NCI-H748 treated with DMSO at 0.1 percent for 48 hours (cell line): ENCODE measurements at places on chromosomes 2 and 18.

- no peak for DNase-seq
Measured at GRCh38 chr2:232316461-232317330, 61.9 kb upstream of the ALPP start.

DNA sequence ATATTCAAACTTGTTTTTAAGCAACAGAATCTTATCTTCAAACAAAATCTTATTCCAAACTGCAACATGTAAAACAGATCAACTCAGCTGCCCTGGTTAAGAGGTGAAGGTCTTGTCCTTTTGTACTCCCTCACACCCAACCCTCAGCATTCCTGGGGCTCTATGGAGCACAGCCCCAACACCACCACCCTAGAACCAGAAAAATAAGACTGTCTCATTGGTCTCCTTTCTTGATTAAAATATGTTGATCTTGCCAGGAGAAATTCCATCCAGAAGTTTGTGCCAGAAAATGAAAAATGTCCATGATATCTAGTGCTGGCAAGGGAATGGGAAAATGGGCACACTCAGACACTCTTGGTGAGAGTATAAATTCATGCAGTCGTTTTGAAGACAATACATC is 62.1 kb upstream of the TMEM17 start:
- DNase-seq, result no peak

- no peak for DNase-seq
Measured at GRCh38 chr18:13892098-13892497, 23.2 kb downstream of the MC2R start.

DNA sequence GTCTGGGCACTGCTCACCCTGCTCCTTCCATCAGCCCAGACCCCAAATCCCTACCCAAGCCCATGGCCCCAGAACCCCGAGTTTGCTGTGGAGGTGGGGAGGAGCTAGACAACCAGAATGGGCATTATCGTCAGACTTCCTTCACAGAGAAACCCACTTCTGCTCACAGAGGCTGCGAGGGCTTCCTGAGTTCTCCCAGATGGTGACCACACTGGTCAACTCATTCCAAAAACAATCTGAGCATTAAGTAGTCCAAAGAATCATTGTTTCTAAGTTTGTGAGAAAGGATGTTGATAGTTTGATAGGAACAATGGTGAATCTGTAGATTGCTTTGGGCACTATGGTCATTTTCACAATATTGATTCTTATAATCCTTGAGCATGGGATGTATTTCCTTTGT is 60.2 kb downstream of the LRRC30 start:
- DNase-seq, result no peak

DNA sequence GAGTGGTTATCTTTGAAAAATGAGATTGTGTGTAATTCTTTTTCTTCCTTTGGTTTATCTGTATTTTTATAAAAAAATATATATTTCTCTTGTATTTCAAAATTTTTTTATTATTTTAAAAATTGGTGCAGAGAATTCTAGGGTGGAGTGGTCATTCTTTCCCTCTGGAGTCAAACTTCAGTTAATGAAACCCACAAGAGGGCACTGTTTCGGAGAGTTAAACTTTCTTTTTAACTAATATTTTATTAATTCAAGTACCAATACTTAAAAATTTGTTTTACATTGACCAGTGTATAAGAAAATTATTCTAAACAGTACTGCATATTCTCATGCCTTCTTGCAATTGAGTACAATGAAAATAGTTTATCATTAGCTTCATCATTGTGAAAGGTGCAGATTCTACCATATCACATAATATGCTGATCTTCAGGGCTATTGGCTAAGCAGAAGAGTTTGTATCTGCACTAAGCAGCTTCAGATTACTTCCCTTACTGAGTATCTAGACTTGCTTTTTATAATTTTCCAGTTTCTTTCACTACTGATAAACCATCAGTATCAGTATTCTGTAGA is 50.1 kb downstream of the HS1BP3 start:
- DNase-seq, result no peak

DNA sequence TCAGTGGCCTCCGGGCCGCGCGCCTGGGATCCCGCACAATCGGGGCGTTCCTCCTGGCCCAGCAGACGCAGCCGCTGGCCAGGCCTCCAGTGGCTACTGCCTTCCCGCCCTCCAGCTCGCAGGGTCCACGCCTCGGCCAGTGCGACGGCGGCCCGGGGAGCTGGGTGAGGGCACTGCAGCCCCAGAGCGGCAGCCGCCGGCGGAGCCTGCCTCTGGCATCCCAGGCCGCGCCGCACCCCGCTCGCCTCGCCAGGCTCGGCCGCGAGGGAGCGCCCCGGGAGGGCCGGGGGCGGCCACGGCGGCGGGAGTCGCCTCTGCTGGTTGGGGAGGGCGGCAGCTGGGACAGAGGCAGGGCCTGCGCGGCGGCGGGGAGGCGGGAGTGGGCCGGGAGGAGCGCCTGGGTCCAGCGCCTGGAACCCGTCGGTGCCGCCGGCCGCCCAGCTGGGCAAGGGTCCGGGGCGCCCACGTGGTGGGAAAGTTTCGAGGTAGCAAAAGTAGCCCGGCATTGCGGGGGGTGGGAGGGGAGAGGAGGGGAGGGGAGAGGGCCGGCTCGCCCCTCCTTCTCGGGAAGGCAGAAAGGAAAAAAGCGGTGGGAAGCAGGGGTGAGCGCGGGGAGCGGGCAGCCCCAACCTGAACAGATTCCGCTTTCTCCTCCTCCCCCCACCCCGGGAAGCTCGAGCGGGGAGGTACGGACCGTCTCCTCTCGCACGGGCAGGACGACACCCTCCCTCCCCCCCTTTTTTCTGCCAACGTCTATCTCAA is 1.5 kb upstream of the INHBB start:
- no peak for DNase-seq

DNA sequence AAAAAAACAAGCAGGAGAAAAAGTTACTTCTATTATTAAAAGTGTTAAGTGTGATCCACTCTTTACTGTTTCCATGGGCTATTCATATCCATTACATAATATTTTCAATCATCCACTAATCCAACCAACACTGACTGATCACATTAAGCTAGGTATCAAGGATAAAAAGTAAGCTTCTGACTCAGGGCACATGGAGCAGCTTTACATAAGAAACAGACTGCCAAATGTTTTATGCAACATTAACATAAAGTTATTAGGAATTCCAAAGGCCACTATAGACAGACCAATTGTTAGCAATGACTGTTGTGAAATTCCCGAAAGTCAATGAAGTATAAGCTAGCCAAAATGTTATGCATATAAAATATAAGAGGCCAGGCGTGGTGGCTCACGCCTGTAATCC is 277.6 kb downstream of the ZEB2 start:
- DNase-seq, result no peak

GRCh38 chr2:11592671-11593574 is 59.1 kb downstream of the GREB1 start:
- no peak for DNase-seq

DNA sequence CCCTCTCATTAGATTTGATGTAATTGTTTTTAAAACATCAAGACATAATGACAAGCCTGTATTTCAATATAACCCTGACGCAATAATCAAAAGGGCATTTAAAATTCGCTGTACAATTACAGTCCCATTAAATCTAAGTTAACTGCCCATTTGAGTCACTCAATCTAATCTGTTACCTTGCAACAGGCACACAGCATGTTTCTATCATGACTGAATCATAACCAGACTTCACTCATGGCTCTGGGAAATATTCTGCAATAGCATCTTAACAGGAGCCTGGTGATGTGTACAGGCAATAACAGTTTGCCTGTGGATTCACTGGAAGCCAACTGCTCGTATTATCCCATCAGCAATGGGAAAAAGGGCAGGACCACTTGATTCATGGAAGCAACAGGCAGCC is 142.3 kb upstream of the NCKAP5 start:
- DNase-seq, result no peak

GRCh38 chr2:16047701-16048100 is 107.4 kb downstream of the MYCN start:
- DNase-seq, result no peak

DNA sequence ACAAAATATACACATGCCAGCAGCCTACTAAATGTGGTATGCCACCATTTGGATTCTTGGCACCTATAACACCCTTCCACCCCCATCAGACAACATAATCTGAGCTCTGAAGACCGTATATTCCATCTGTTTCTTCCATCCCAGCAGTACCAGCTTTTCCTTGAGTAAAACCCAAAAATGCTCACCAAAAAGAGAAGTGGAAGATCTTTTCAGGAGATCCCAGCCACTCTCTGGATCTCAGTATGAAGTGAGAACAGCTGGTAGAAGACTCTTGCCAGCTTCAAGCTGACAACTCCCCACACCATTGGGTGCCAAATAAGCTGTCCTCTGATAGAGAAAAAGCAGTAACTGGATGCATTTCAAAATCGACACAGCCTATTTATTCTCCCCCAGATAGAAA is 22.6 kb downstream of the REG1B start:
- DNase-seq, result no peak

GRCh38 chr2:161273038-161273760 is 35.0 kb upstream of the PSMD14 start:
- DNase-seq, result peak; percentile 55
